D341Med (cell line): ENCODE measurements at places on chromosomes 16 and 17.

GRCh38 chr16:31061126-31061812 lies 12.8 kb downstream of the ZNF668 start:
- DNase-seq, result no peak

GRCh38 chr17:43018932-43019331 lies 3.3 kb downstream of the VAT1 start:
- no peak for DNase-seq

DNA sequence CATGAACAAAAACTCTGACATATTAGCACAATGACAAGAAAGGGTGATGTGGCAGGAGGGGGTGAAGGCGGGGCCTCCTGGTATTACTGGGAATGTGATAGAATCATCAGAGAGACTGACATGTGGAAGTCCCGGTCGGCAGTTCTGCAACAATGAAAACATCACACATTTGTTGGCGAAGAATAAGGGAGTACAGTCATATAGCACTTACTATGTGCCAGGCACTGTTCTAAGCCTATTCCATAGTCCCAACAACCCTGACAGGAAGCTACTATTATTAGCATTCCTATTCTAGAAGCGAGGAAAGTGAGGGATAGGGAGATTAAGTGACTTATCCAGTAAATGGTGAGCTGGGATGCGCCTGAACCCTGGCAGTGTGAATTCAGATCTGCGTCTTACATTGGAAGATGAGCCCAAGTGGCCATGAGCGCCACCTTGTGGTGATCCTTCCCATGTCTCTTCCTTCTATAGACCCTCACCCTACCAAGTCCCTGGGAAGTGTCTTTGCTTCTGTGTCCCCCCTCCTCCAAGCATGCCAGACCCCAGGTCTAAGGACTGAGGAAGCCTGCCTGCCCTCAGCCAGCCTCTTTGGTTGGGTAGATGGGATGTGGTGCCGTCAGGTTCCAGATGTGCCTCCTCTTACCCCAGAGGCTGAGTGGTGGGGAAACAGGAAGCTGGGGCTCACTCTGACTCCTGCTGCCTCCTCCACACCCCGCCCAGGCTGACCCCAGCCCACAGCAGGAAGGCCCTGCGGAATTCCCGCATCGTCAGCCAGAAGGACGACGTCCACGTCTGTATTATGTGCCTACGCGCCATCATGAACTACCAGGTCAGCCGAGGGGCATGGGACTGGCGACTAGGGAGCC lies 14.0 kb downstream of the FMNL1 start:
- DNase-seq, result peak; percentile 86

DNA sequence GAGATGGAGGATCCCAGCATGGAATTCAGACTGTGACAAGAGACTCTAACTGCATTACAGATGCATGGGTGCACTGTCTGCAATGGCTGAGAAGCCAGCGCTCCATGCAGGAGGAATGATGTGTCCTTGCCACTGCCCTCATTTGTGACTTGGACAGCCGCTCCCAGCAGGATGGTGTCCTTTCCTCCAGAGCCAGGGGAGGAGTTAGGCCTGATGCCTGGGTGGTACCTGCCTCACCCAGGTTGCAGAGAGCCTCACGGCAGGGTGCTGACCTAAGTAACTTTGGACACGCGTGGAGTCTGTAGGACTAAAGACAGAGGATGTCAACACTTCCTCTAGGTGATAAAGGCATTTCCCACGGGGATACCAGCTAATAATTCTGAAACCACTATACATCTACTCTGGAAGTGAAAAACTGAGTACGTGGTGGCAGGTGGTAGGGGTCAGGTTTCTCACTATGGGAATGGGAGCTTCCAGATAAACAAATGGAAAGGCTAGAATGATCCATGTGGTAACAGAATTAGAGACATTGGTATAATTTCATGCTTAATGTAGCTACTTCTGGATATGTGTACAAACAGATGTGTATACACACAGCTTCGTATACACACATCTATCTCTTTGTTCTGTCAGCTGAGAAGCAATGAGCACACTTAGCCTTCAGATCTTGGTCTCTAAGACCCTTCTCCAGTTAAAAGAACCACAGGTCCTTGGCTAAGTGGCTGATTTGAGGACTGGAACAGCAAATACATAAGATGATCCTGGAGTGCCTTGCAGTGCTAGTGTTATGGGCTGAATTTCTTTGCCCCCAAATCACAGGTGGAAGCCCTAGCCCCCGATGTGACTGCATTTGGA lies 13.7 kb upstream of the CSNK1D start:
- no peak for DNase-seq

- no peak for DNase-seq
Measured at GRCh38 chr16:74034200-74034599, 262.4 kb upstream of the PSMD7 start.

- no peak for DNase-seq
Measured at GRCh38 chr16:50581845-50582244, 33.6 kb downstream of the NKD1 start.

DNA sequence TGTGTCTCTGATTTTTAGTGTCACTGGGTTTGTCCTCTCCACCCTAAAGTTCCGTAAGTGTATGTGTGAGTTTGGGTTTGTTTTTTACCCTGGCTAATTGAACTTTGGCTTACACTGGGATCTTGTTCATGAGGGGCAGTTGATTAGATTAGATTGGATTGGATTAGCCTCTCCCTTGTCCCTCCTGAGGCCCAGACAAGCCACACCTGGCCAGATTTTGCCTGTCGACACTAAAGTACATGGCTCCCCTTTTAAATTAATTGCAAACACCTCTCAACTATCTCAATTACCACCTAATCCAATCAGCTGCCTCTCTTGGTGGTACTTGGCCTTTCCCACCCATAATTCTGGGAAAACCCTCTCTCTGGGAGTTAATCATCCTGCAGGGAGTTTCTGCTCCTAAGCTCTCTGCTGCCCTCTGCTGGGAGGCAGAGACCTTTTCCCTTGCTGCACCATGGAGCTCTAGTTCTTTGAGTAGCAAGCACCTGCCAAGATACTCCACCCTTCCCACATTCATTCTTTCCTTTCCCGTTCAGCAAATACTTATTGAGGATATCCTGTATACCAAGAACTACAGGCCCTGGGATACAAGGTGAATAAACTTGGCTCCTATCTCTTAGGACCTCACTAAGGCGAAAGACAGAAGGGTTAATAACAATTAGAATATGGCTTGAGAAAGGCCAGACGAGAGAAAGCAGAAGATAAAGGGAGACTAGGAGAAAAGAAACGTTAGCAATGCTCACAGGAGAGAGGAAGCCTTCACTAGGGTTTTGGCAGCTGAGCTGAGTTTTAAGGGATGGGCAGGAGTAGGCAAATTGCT lies 60.0 kb upstream of the MPHOSPH6 start:
- DNase-seq, result peak; percentile 75
